ENCODE measurements at places on chromosomes 11 and 22.

DNA sequence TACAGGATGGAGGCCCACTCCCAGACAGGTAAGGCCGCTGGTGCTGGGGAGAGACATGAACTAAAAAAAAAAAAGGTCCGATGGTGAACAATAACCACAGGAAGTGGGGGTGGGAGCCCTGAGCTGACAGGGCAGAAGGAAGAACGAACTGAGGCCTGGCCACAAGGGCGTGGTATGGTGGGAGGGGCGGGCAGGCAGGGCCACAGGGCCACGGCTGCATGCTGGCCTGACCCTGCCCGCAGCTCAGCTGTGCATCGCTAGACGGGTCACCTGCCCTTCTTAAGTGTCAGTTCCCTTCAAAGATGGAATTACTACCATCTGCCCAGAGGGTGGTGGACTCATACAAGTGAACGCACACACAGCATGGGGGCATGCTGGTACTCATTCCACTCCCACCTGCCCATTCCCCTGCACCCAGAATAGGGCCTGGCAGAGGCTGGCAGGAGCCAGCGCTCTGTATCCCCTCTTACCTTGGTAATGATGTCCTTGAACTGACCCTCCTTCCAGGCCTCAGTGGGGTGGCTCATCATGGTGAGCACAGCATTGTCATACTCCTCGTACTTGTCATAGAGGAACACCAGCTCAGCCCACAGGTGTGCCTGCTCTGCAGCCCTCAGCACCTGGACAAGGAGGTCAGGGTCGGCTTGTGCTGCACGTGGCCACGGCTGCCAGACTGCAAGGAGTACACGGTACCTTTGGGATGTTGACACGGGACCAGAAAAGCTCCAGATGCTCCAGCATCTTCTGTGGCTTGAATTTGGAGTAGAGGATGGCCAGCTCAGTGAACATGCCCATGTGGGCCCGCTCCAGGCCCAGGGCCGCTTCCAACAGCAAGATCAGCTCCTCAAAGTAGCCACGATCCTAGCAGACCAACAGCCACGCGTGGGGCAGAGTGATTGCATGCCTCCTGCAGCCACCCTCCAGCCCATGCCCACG is 17.5 kb upstream of the SLC25A1 start:
- DNase-seq: no peak

DNA sequence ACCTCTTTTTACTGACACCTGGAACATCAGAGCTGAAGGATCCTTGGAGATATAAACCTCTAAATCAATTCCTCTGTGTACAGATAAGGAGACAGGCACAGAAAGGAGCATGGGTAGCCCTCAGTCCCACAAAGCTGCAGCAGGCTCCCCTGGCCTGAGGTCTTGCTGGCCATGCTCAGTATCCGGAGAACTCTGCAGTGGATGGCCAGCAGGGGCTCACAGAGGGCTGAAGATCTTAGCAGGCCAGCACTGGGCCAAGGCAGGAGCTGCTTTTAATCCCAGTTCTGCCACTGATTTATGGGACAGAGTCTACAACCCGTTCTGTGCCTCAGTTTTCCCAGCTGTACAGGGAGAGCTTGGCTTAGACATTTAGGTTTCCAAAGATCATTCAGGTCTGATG is 52.6 kb upstream of the LRRC32 start:
- DNase-seq: no peak

DNA sequence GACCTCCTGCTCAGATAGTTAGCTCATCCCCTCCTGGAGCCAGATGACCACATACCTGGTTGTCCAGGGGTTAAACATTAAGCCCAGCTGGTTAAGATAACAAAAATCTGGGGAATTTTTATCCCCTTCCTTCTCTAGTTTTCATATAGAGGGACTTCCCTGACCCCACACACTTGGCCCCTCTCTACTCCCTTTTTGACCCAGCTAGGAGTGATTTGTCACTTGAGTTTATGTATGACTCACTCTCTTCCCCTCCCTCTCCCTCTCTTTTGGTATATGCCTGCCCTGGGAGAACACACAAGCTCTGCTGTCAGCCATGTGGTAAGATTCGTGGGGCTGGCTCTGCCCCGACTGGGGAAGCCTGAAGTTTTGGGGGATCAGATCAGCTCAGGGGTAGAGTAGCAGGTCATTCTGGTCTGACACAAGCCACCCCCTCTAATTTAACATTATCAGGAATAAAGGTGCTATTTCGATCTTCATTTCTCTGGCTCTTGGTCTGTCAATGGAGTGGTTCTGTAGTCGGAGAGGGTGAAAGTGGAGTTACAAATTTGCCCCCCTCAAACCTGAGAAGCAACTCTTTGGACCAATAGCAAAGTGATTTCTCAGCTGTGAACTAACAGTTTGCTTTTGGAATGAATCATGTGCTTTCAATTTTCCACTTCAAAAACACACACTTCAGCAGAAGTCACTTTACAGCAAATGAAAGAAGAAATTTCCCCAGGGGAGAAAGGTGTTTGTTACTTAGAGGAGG is 415.3 kb upstream of the CADM1 start:
- no peak for DNase-seq

- DNase-seq: peak; percentile 53
Observed at GRCh38 chr11:87266751-87267150, 229.0 kb downstream of the TMEM135 start.

DNA sequence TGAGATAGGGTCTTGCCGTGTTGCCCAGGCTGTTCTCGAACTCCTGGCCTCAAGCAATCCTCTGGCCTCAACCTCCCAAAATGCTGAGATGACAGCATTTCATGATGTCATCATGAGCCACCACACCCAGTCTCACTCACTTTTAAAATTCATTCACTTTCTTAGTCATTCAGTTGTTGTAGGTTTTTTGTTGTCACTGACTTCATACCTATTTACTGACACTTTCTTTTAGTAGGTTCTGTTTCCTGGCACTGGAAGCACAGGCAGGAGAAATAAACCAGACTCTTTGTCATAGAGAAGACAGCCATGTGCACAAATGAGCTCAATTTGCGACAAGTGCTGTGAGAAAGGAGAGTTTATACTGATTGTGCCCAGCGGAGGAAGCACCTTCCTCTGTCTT is 10.5 kb downstream of the ART5 start:
- no peak for DNase-seq

All from NCI-H2029 treated with DMSO at 0.1 percent for 48 hours (cell line).